CD4-positive, alpha-beta T cell treated with Interleukin-6 at 100 ng/mL for 8 hours (primary cell): ENCODE measurements at places on chromosomes 7 and 10.

GRCh38 chr10:89494575-89494974 is 40.8 kb downstream of the SLC16A12 start:
- no peak for DNase-seq

GRCh38 chr10:101052285-101052684 is 9.5 kb upstream of the KAZALD1 start:
- DNase-seq = no peak

GRCh38 chr7:142817506-142817905 is 37.4 kb upstream of the EPHB6 start:
- DNase-seq = no peak

- no peak for DNase-seq
Observed at GRCh38 chr7:69753981-69754380, 155.7 kb downstream of the AUTS2 start.

GRCh38 chr7:159149488-159149887 is 4.8 kb upstream of the VIPR2 start:
- DNase-seq = no peak

- DNase-seq = no peak
Observed at GRCh38 chr7:77434570-77435275, 18.6 kb upstream of the GSAP start.

GRCh38 chr10:71378336-71379117 is 18.2 kb upstream of the CDH23 start:
- no peak for DNase-seq

DNA sequence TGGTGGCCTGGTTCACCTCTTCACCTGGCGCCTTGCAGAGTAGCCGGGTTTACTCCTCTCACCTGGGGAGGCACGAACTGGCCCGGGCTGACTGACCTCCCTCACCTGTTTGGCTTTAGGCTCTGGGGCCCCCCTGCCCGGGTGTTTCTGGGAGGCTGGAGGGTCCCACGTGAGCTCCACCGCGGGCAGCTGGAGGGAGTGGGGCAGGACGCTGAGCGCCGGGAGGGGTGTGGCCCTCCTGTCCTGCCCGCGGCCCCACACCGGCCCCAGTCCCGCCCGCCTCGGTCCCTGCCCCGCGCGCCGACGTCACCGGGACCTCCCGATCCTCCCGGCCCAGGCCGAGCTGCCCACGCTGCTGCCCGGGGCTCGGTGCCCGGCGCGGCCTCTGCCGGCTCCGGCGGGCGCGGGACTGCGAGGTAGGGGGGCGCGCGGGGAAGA is at the start of gene AMZ1:
AMZ1 (plus strand) TSS at position 322 of the 438 bp plus-strand sequence. CDS start 12,250 bp downstream, outside the sequence.
- DNase-seq = no peak

GRCh38 chr7:91169830-91170191 is 94.4 kb upstream of the FZD1 start:
- DNase-seq = no peak

DNA sequence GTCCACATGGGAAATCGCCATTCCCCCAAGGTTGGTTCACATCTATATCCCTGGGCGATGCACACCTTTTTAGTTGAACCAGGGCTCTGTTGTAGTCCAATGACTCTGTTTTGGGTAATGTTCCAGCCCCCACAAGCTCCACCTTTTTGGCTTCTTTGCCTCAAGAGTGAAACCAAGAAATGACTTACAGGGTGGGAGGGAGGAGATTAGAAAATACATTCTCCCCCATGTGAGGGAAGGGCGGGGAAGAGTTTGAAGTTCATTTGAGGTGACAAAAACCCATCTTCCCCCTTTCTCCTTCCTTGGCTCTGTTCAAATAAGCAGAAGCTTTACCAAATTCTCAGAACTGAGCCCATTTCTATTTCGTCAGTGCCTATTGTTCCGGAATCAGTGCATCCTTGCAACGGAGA is 82.8 kb downstream of the GATA3 start:
- peak; percentile 31 for DNase-seq

DNA sequence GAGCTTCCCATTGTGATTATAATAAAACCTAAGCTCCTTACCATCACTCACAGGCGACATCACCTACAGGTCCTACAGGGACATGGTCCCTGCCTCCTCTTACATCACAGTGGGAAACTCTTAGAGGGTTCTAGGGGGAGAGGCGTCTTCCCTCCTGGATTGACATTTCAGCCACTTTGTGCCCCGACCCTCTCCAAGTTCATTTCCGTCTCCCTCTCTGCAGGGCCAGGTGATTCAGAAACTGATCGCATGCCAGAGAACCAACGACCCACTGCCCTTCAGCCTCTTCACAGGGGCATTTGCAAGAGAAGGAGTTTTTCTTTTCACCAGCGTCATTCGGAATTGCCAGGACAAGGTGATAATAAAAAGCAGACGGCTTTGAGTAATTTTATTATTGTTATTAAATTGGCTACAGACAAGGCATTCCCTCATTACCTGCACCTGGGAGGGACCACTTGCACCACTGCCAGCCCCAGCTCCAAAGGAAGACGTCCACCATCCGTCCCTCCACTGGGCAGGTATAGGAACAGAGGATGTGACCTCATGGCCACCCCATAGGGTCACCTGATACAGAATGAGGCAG is 85.8 kb upstream of the CUX1 start:
- DNase-seq = no peak

- DNase-seq = no peak
Observed at GRCh38 chr7:130899071-130899560, 165.1 kb upstream of the KLF14 start.

DNA sequence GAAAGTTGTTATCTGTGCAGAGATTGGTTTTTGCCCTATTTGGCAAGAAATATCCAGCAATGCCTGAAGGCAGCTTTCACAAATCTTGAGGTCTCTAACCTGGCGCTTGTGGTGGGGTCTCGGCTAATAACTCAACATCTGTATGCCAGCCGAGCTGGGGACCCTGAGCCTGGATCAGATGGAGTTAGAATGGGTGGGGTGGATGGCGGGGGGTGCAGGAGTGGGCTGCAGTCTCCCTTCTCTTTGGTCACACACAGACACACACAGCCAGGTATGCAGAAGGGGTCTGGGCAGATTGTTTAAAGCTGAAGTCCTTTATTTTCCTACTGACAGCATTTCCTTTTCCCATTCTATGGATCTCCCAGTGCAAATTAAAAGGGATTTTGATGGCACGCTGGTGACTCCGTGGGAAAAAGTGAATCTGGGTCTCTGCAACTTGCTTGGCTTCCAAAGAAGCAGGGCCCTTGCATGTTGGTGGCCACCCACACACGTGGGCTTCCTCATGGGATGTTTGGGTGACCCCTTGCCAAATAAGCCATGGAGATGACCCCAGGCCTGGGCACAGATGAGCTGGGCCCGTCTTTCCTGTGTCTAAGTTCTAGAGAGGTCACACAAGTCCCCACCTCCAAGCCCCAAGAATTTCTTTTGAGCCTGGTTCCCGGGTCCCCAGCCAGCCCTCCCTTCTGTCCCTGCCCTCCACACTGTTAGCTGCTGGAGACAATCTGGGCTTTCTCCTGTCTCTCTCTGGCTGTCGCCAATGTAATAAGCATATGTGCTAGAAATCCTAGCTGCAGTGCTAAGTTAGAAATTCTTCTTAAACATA is 39.9 kb upstream of the EMX2 start:
- DNase-seq = no peak

- DNase-seq = no peak
Observed at GRCh38 chr10:132669208-132669861, 116.6 kb downstream of the NKX6-2 start.

DNA sequence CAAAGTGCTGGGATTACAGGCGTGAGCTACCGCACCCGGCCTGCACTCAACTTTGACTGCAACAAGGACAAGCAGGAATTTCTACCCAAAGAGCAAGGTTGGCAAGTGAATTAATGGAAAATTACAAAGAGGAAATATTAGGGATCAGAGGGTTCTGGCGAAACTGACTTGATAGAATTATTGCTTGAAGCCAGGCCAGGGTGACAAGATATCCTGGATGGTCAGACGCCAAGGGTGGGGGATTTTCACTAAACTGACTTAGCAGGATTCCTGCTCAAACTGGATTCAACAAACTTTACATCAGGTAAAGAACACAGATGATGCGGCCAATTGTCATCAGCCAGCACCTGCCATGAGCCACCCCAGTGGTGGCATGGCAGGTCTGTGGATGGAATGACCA is 603.6 kb upstream of the MGMT start:
- no peak for DNase-seq

DNA sequence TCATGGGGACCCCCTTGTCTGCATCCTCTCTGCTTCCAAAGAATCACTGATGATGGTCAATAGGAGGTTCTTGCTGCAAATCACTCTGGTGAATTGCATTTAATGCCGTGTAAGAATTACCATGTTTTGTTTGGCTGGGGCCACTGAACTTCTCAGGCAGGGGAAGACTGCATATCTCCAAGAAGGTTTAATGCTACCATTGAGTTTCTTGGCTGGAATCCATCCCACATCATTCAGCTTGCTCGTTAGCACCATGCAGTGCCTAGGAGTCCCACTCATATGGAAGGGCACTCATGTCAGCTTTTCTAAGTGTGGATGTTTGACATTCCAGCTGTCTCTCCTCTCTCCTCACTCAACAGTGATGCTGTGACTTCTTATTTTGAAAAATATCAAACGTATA is 50.2 kb upstream of the BAMBI start:
- DNase-seq = no peak

DNA sequence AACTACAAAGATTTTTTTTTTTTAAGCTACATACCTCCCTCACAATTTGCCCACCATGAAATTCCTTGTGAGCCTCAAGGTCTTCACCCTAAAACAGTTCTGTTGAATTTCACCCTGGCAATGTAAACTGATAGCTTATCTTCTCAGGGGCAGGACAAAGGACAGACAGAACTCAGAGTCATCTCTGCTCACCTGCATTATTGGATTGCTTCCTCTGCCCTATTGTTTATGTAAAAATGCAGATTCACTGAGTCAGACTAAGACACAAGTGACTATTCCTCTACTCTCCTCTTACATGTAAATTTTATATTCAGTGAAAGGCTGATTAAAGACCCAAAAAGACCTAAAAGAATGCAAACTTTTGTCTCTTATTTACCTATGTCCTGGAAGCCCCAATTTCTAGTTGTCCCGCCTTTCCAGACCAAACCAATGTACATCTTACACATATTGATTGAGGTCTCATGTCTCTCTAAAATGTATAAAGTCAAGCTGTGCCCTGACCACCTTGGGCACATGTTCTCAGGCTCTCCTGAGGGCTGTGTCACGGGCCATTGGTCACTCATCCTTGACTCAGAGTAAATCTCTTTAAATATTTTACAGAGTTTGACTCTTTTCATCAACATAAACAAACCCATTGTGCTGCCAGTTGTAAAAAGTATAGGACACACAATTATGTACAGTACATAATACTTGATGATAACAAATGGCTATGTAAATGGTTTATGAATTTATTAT is 440.2 kb downstream of the HTR7 start:
- no peak for DNase-seq

- no peak for DNase-seq
Observed at GRCh38 chr10:131435760-131436457, 124.4 kb upstream of the TCERG1L start.

DNA sequence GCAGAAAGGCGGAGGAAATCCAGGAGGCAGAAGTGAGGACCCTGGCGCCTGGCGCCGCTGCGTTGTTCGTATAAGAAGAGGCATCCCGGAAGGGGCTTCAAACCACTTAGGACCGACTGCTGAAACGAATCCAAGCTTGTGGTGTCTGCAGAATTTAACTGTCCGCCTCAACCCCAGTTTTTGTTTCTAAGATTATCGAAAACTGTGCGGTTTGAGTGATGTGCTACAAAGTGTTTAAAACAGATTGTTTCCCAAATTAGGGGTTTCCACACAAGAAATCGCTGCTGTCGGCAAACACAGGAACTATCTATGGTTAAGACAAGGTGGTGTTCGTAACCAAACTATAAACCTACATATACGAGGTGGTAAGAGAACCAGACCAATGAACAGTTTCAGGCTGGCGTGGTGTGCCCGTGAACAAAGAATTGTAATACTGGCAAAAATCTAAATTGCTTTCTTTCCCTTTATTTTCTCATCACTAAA is 835 bp upstream of the DGKI start:
- DNase-seq = no peak

DNA sequence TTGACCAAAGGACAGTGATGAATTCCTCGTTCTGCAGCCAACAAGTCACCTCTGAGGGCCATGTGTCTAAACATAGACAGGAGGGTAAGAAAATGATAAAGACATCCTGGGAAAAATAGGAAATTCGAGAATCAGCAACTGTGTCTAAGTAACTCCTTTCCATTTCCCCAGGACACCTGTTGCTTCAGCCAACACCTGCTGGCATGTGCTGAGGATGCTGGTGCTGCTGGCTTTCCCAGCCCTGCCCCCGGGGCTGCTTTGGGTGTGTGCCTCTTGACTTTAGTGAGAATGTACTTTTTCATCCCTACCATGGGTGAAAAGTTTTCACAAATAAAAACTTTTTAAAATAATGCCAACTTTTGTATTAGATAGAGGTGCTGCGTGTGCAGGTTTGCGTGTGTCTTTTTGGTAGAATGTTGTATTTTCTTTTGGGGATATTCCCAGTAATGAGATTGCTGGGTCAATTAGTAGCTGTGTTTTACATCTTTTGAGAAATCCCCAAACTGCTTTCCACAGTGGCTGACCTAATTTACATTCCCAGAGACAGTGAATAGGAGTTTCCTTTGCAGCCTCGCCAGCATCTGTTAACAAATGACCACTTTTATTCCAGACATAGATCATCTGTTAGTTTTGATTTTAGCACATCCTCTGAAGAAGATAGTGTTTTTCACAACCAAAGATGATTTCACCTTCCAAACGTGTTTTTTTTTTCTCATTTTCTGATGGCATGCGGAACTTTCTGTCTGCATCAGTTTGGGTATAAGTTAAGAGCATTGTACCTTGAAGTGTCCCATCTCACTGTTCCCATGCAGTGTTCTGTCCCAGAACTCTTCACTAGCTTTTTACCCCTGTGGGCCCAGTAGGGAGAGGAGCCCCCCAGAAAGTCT is 104.2 kb upstream of the ACBD5 start:
- DNase-seq = no peak
